ENCODE measurements at places on chromosomes 2 and 18.
A peak's percentile ranks its signal among the peaks of the same experiment; 100 is the strongest.

- H3K27ac ChIP-seq, result no peak overlapping the region
- H3K27me3 ChIP-seq, result no peaks in the 10 kb centered on the region
- no peak overlapping the region for H3K4me3 ChIP-seq
- H3K4me1 ChIP-seq, result peaks cover 5% of the 10 kb centered on the region
- no peak for DNase-seq
- H3K36me3 ChIP-seq, result no peaks in the 10 kb centered on the region
Measured at GRCh38 chr2:1791006-1791605, 46.8 kb upstream of the PXDN start.

DNA sequence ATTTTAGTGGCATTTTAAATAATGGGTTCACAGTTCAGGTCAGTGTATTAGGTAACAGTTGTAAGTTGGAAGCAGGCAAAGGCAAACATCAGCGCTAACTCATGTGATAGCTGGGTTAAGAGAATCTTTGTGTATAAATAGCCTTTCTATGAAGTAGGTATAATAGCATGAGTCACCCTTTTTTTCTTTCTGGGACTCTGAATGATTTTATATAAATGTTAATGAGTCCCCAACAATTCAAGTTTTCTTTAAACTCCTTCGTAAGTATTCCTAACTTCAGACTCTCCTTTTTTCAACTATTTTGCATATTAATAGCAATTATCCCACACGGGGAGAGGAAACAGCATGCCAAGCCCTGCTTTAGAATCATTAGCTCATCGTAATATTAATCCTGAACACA is 384.3 kb downstream of the PIK3C3 start:
- no peaks in the 10 kb centered on the region for H3K4me1 ChIP-seq
- DNase-seq, result no peak
- no peak overlapping the region for H3K4me3 ChIP-seq

DNA sequence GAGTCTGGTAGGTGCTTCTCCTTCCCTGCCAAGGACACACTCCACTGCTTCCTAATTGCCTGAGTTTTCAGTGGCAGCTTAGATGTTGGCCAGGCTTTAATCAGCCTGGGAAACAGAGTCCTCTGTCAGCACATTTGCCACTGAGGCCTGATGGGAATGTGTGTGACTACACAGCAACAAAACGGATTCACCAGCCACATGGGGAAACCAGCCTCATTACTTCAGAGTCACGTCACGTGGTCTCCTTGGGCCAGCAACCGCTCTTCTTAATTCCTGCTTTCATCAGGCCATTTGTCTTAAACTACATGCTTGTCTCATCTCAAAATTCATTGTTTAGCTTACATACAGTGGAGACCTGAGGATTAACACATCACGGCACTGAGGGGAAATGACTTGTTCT is 93.9 kb upstream of the LTBP1 start:
- no peaks in the 10 kb centered on the region for H3K36me3 ChIP-seq
- H3K27ac ChIP-seq, result no peak overlapping the region
- H3K4me3 ChIP-seq, result no peak overlapping the region
- no peaks in the 10 kb centered on the region for H3K4me1 ChIP-seq
- peaks cover 13% of the 10 kb centered on the region for H3K27me3 ChIP-seq
- no peak for DNase-seq

- peaks cover 33% of the 10 kb centered on the region for H3K4me1 ChIP-seq
- peak overlapping the region; percentile 64 for H3K4me3 ChIP-seq
- H3K27me3 ChIP-seq, result peaks cover 100% of the 10 kb centered on the region
- H3K36me3 ChIP-seq, result no peaks in the 10 kb centered on the region
Measured at GRCh38 chr2:222304737-222305515, 6.1 kb upstream of the PAX3 start.

- no peak overlapping the region for H3K27ac ChIP-seq
- no peak overlapping the region for H3K4me3 ChIP-seq
- peaks cover 44% of the 10 kb centered on the region for H3K4me1 ChIP-seq
Measured at GRCh38 chr2:86557836-86558235, 5.4 kb downstream of the CHMP3 start.

GRCh38 chr2:181789827-181790448 is 101.6 kb upstream of the ITPRID2 start:
- H3K27ac ChIP-seq, result peak overlapping the region; percentile 19
- no peak for DNase-seq
- H3K4me1 ChIP-seq, result peaks cover 26% of the 10 kb centered on the region

DNA sequence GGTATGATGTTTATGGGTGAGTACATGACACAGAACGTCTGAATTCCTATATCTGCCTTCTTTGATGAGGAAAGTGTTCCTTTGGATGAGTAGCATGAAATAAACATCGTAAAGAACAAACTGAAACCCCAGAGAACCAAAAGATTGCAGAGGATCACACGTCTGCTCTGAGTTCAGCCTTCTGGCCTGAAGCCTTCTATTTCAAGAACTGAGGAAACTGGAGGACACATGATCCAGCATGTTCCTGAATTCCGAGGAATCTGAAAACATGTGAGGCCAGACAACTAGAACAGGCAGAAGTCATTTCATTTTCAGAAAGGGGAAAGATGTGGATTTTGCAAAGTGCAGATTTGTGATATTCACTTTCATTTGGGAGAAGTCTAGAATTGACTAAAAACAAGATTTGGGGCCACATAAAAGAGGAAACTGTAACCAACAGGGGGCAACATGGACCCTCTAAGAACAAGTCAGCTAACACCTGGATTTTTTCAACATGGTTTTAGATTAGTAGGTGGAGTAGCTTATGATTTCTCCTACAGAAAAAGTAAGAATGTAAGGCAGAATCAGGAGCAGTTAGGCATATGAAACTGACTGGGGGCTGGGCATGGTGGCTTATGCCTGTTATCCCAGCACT is 8.3 kb downstream of the SULT6B1 start:
- H3K4me1 ChIP-seq, result no peaks in the 10 kb centered on the region
- DNase-seq, result no peak
- H3K36me3 ChIP-seq, result no peaks in the 10 kb centered on the region
- H3K4me3 ChIP-seq, result no peak overlapping the region
- no peak overlapping the region for H3K27ac ChIP-seq
- H3K27me3 ChIP-seq, result no peaks in the 10 kb centered on the region

DNA sequence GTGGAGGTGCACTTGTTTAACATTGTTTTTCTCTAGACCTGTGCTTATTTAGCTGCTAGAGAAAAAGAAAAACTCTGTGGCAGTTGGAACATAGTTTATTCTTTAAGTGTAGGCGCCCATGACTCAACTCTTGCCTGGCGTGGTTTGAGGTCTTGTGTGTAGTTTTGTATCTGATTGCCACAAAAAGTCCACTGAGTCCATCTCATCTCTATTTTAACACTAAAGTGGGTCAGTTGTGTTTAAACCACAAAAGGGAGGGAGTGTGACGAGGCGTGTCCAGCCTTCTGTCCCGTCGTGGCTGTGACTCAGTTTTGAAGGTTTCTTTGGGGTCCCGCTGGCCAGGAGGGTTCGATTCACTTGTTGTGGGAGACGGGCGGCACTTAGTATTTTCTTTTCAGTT is 15.3 kb upstream of the UGT1A9 start:
- no peak overlapping the region for H3K4me3 ChIP-seq
- peaks cover 3% of the 10 kb centered on the region for H3K4me1 ChIP-seq
- DNase-seq, result no peak
- no peaks in the 10 kb centered on the region for H3K36me3 ChIP-seq
- no peak overlapping the region for H3K27ac ChIP-seq
- H3K27me3 ChIP-seq, result peaks cover 46% of the 10 kb centered on the region

DNA sequence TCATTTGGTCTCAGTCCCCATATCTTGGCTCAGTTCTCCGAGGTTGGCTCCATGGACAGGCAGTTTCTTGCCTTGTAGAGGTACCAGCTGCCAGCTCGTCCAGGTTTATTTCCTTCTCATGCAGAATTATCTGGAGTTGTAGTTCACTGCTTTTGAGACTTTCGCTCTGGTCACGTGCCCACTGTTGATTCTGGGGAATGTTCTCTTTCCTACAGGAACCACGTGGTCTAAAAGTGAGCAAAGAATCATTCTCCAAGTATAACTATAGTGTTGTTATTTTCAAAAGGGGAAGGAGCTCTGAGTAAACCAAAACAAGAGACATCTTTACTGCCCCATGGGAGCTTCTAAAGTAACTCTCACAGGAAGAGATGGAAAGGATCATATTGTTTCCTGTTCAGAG is 41.2 kb upstream of the RAB27B start:
- H3K4me1 ChIP-seq, result no peaks in the 10 kb centered on the region
- no peak overlapping the region for H3K27ac ChIP-seq
- H3K4me3 ChIP-seq, result no peak overlapping the region
- DNase-seq, result no peak
- H3K27me3 ChIP-seq, result no peaks in the 10 kb centered on the region

GRCh38 chr2:199085261-199085660 is 372.5 kb downstream of the SATB2 start:
- no peaks in the 10 kb centered on the region for H3K36me3 ChIP-seq
- no peak overlapping the region for H3K4me3 ChIP-seq
- no peak overlapping the region for H3K27ac ChIP-seq

GRCh38 chr2:25215948-25216679 is 47.7 kb upstream of the POMC start:
- DNase-seq, result peak; percentile 92
- H3K36me3 ChIP-seq, result no peaks in the 10 kb centered on the region
- H3K27me3 ChIP-seq, result no peaks in the 10 kb centered on the region
- H3K4me1 ChIP-seq, result peaks cover 14% of the 10 kb centered on the region
- H3K4me3 ChIP-seq, result peak overlapping the region; percentile 69

- no peaks in the 10 kb centered on the region for H3K4me1 ChIP-seq
- H3K36me3 ChIP-seq, result no peaks in the 10 kb centered on the region
- H3K4me3 ChIP-seq, result no peak overlapping the region
- H3K27ac ChIP-seq, result no peak overlapping the region
- DNase-seq, result no peak
- H3K27me3 ChIP-seq, result peaks cover 6% of the 10 kb centered on the region
Measured at GRCh38 chr2:108215794-108216211, 24.0 kb upstream of the SULT1C3 start.

DNA sequence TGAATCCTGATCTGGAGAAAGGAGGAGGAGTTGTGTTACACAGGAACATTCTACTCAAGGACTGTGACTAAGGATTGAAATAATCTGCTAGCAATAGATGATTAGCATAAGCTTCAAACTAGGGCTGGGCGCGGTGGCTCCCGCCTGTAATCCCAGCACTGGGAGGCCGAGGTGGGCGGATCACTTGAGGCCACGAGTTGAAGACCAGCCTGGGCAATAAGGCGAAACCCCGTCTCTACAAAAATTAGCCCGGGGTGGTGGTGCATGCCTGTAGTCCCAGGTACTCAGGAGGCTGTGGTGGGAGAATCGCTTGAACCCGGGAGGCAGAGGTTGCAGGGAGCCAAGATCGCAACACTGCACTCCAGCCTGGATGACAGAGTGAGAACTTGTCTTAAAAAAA is 1.5 kb downstream of the TRMT61B start:
- H3K4me1 ChIP-seq, result peaks cover 49% of the 10 kb centered on the region
- H3K27me3 ChIP-seq, result no peaks in the 10 kb centered on the region
- H3K4me3 ChIP-seq, result peak overlapping the region; percentile 99

GRCh38 chr2:2647141-2647541 is 316.1 kb upstream of the MYT1L start:
- no peak for DNase-seq
- no peaks in the 10 kb centered on the region for H3K36me3 ChIP-seq
- peak overlapping the region; percentile 88 for H3K27ac ChIP-seq
- peaks cover 41% of the 10 kb centered on the region for H3K4me1 ChIP-seq
- no peaks in the 10 kb centered on the region for H3K27me3 ChIP-seq

DNA sequence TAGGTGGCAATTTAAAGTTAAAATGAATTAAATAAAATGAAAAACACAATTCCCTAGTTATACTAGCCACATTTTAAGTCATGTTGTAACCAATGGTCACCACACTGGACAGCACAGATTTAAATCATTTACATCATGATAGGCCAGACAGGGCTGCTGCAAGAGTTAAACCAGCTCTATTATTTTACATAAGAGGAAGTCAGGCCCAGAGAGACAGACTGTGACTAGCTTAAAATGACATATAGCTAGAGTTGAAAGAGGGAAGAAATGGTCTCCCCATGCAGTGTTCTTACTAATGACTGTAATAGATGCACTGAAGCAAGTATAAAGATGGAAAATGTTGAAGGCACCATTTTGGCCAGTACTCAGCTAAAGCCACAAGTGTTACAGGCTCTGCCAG is 69.6 kb downstream of the SLC66A3 start:
- DNase-seq, result no peak
- H3K4me1 ChIP-seq, result no peaks in the 10 kb centered on the region
- no peaks in the 10 kb centered on the region for H3K27me3 ChIP-seq
- peaks cover 33% of the 10 kb centered on the region for H3K36me3 ChIP-seq

- H3K27me3 ChIP-seq, result no peaks in the 10 kb centered on the region
- H3K4me1 ChIP-seq, result no peaks in the 10 kb centered on the region
- H3K27ac ChIP-seq, result no peak overlapping the region
Measured at GRCh38 chr2:227906991-227907390, 35.6 kb downstream of the DAW1 start.
